ENCODE measurements at places on chromosomes 13 and 19. TPM values are rescaled to one million over a fixed set of nuclear protein-coding genes. Genes with fewer than 3 reads are reported as not detected.

DNA sequence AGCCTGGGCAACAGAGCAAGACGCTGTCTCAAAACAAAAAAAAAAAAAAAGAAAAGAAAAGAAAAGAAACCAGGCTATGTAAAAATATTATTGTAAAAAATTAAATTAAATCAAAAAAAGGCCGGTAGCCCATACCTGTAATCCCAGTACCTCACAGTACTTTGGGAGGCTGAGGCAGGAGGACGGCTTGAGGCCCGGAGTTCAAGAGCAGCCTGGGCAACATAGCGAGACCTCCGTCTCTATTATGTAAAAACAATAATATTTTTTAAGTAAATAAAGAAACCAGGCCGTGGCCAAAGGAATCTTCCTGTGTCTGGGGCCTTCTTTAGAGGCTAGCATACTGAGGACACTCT, 770 bp upstream of the CAPNS1 start:
- DNase-seq, result no peak

DNA sequence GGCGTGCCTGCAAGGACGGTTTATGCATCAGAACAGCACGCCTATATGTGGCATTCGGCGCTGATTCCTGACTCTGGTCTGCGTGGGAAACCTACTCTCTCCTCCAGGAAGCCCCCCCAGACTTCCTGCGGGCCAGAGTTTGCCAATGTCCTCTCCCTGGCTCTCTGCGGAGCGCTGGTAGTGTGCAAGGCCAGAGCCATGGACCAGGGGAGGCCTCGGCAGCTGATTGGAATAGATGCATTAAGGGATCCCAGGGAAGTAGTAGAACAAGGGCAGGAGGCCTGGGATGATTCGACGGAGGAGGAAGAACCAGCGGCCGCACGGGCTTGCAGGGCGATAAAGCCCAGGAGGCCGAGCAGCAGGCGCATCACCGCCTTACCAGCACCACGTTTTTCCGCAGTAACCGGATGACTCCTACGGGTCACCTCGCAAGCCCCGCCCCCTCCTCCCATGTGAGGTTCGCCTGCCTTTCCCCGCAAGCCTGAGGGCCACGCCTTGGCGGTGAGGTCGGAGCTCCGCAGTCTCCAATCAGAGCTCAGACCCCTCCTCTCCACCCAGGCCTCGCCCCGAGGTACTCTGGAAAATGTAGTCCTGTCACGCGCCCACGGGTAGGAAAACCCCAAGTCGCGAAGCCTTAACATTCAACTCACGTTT, 5.0 kb downstream of the CLEC11A start:
- DNase-seq, result peak; percentile 76

- DNase-seq, result no peak
Measured at GRCh38 chr19:49855676-49856573, 5.0 kb downstream of the PTOV1 start.

Gene ZNF556
- total RNA-seq, result not detected

Gene CYP2A7
- total RNA-seq, result not detected

Gene ARHGAP45
- total RNA-seq, result 361 TPM
